ENCODE measurements at places on chromosomes 4 and X.
A peak's percentile ranks its signal among the peaks of the same experiment; 100 is the strongest.

GRCh38 chr4:79210636-79211049 is 115.2 kb downstream of the NAA11 start:
- no peak for DNase-seq

DNA sequence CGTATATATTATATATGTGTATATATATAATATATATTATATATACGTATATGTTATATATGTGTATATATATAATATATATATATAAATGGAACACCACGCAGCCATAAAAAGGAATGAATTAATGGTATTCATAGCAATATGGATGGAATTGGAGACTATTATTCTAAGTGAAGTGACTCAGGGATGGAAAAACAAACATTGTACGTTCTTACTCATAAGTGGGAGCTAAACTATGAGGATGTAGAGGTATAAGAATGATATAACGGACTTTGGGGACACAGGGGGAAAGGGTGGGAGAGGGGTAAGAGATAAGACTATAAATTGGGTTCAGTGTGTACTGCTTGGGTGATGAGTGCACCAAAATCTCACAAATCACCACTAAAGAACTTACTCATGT is 1388.9 kb downstream of the C4orf33 start:
- DNase-seq: no peak

DNA sequence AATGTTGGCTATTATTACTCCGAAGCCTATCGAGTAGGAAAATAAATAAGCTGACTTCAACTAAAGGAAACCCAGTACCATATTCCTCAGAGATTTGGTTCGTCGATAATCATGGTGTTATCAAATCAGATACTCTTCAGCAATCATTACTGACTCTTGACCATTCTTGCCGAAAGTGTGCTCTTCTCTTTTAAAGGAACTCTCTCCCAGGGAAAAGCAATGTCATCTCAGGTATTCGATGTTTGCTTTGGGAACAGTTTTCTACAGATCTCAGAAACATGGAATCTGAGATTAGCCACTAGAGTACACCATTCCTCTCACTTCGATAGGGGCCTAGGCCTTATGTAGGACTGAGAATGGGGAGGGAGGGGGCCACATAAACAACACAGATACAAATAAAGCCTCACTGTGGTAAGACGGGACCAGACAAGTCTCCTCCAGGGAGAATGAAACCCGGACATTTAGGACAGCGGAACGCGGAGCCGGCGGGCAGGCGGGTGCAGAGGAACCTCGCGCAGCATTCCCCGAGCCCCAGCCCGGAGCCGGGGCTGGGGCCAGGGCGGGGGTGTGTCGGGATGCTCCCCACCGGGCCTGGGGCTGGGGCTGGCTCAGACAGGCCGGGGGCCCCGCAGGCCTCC is 581 bp downstream of the DNAJB14 start:
- no peak for DNase-seq

DNA sequence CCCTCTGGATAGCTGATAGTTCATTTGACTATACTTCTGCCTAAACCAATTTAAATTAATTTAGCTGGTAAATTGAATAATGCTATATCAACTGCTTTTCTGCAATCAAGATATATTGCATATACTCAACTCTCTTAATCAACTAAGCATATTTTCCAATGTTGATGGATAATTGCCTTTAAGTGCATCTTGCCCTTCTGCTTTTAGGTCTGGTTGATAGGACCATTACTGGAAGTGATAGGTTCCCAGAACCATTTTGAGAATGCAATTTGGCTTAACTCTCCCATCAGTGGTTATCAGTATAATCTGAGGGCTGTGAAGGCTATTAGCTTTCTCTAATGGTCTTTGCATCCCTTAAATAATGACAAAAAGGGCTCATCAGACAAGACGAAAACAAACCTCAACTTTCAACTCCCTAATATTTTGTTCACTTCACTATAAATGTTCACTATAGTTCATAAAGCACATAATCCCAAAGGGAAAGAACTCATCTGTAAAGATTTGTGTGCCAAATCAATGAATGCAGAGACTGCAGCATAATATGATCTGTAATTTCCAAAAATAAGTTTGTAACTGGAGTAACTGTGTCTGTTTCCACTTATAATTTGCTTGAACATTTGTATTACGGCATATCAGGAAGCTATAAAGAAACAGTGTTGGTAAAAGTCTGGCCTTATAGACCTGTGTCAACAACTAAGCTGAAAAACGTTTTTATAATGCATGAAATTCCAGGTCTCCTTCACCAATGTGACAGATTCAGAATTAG is 273.6 kb downstream of the FBXO8 start:
- DNase-seq: no peak

GRCh38 chr4:111839141-111839540 is 306.1 kb upstream of the FAM241A start:
- no peak for DNase-seq

DNA sequence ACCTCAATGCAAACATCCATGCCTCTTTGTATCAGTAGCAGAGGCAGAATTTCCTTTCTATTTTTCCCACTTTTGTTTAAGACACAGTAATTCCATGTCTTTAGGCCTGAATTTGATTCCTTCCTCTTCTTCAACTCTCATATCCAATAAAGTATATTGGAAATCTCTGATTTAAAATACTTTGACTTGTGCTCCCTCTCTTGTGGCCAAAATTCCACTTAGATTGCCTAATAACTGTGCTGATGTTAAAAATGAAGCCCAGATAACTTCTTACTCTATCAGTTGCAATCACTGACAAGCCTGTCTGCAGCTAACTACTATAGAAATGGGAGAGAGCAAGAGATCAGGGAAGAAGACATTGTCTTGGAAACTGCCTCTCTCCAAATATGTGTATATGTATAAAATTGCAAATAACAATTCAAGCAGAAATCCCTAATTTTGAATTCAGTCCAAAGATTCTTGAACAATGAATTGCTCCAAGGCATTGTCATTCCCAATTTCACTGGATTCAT is 163.5 kb upstream of the SPIN4 start:
- DNase-seq: no peak

DNA sequence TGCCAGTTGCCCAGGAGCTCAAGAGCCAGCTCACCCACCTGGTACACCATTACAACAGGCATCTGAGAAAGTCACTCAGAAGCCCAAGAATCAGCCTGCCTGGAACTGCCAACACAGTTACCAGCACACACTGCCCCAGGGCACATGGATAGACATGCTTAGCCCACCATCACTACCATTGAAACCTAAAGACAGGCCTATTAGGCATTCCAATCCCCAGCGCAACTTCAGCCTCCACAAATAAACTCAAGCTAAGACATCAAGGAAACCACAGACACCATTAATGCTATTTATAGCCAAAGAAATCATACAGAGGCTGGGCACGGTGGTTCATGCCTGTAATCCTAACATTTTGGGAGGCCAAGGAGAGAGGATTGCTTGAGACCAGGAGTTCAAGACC is 42.3 kb downstream of the ATRX start:
- DNase-seq: no peak

DNA sequence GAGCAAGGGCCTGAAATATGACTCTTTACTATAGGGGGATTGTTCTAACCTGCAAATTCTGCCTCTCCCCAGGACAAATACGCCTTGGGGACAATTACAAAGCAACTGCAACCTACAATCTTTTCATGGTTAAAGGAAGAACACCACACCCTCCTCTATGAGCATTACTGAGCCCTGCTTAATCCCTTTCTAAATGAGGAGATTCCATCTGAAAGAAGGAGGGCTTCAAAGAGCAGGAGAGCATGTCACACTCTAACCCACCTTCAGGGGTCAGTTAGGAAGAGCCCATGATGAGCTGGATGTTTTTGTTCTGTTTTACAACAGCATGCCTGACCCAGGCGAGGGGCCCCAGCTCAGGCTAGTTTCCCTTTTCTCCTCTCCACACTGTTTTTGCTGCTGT is 134.0 kb upstream of the ANXA3 start:
- DNase-seq: no peak

GRCh38 chr4:19438233-19438632 is 813.5 kb upstream of the SLIT2 start:
- DNase-seq: no peak

DNA sequence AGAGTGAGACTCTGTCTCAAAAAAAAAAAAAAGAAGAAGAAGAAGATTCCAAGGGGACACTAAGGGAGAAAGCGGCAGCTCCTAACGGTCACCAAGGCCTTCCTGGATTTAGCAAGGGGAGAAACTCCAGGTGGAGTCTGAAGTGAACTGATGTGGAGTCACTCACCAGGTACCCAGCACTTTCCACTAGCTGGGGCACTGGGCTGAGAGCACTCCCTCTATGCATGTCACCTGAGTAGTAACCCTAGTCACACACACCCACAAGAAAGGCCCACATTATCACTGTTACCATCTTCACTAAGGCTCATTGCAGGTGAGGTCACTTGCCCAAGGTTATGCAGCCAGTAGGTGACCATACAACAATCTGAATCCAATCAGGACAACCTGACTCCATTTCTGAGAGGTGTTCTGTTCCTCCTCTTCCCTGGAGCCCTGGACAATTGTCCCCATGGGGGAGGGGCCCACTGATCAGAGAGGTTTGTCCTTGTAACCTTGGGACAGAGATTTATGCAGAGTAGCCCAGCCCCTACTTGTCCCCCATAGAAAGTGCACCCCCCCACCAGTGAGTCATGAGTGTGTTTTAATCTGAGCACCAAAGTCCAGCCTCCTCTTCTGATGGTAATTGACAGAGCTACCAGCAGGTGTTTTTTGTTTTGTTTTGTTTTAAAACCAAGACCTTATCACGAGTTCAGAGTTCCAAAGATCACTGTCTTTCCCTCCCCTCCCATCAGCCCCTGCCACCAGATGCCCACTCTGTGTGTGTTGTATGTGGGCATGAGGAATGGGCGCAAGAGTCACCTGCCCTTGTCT is 5.9 kb upstream of the SASH3 start:
- DNase-seq: no peak

DNA sequence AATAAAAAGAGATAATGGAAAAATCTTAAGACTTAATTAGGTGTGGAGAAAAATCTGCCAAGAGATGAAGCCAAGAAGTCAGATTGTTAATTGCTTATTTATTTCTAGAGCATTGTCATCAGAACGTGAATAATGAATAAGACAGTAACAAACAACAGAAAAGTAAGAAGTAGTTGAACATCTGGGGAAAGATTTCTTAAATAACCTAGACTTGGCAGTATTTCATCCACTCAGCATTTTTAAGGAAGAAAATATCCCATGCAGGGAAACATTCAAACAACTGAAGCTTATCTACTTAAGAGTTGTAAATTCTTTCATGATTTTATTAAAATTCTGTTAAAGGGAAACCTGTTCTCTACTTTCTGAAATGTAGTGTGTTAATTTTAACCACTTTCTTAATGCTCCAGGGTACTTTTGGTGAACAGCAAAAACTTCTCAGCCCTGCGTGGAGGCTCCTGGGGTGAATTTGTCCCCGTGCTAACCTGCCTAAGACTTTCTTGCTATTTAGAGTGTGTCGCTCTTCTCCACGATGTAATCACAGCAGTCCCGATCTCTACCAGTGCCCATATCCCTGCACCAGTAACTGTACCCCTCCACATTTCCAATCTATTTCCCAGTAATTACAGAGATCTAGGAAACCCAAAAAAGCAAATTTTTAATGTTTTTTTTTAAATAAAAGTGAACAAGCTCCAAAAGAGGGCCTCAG is 124.6 kb downstream of the CORIN start:
- no peak for DNase-seq

GRCh38 chr4:109969087-109969486 is 56.4 kb downstream of the EGF start:
- DNase-seq: no peak

GRCh38 chrX:120365968-120366367 is 4.1 kb downstream of the ATP1B4 start:
- no peak for DNase-seq

- no peak for DNase-seq
Measured at GRCh38 chrX:2888309-2888708, 40.8 kb downstream of the ARSD start.

DNA sequence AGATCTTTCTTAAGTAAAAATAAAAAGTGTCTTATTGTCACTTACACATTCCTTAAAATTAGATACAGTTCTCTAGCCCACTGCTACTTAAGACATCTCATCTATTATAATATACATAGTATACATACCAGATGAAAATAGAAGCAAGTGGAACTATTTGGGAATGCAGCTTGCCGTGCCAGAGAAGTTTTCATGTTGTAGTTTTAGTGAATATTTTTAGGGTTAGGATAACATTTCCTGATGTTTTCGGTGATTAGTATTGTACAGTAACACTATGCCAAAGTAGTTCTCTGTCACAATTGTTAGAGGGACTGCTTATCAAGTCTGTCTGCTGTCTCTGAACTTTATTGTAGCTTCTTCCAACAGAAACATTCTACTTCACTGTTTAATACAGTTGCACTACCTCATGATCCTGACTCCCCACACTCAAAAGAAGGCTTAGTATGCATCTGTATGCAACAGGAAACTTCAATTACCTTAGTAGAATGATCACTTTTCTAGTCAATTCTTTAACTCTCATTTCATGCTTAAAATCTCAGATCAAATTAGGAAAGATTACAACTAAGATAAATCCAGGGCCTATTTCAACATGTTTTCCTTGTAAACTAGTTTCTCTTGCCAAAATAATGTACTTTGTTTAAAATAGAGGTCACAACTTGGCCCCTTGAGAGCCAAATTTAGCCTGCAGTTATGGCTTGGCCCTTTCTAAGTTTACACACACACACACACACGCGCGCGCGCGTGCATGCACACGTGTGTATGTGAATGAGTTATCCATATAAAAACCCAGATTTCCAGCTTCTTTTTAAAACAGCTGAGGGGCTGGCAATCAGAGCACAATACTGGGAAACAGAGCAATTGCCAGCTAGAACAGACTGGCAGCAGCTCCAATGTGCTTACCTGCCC is 42.3 kb upstream of the SRPX start:
- DNase-seq: no peak

DNA sequence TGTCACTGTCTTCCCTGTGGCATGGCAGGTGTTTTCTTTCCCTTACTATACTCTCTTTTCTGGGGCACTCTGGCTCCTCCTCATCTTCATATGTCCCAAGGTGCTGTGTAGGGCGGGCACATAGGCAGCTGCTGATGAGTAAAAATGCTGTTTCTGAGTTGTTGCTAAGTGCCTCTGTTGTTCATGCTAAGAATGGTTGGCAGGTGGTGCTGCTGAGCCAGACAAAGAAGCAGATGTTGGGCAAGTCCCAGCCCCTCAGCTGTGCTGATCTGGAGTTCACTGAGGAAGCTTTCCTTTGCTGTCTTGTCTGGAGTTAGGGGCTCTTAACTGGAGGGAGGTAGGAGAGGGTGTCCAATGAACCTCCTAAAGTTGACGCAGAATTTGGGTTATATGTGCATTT is 40.6 kb downstream of the HADH start:
- DNase-seq: peak; percentile 52

DNA sequence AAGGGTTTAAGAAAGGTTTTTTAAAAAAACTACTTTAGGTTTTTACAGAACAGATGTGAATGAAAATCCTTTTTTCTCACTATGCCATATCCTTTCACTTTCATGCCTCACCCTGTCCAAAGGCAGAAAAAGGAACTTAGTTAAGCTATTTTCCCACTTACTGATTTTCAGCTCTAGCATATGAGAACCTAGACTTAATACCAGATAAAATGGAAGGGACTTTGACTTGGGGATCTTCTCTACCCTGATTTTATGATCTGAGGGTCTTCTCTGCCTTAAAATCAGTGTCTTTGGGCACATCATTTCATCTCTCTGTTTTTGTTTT is 42.4 kb downstream of the FNIP2 start:
- DNase-seq: no peak
